NCI-H446 treated with DMSO at 0.1 percent for 48 hours (cell line): ENCODE measurements at places on chromosomes 11 and 22.
A peak's percentile ranks its signal among the peaks of the same experiment; 100 is the strongest.

- DNase-seq: no peak
Observed at GRCh38 chr22:35685731-35686130, 31.9 kb upstream of the APOL5 start.

DNA sequence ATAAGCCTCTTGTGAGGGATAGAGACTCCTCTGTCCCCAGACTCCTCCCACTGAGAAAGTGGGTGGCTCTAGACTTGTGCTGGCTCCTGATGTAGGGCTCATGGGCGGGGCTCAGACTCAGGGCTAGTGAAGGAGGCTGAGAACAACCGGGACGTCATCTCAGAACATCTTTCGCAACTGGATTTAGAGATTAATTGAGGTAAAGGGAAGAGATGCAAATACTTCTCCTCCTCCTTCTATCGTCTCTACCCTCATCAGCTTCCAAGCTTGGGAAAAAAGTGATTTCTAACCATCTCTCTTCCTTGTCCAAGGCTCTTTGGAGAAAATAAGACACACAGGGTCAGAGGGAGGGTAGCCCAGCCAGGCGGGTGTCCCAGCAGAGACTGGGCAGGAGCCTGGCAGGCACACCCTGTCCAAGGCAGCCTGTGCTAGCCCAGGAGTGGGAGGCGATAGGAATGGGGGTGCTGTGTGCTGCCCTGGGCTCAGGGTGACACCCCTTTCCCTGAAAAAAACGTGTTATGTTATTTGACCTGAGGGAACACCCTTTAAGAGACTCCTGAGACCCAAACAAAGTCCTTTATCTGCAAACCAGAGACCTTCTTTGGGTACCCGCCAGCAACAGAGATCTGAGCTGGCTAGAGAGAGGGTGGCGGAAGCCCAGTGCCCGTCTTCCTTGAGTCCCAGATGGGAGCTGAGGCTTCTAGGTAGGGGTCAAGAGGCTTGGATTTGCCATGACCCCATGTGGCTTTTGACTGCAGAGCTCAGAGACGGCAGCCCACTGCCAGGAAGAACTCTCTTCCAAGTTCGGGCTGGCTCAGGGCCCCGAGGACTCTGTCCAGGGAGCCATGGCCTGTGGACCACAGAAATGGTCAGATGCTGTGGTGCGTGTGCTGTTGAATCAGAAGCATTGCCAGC, 160.9 kb downstream of the ADAMTS15 start:
- no peak for DNase-seq

DNA sequence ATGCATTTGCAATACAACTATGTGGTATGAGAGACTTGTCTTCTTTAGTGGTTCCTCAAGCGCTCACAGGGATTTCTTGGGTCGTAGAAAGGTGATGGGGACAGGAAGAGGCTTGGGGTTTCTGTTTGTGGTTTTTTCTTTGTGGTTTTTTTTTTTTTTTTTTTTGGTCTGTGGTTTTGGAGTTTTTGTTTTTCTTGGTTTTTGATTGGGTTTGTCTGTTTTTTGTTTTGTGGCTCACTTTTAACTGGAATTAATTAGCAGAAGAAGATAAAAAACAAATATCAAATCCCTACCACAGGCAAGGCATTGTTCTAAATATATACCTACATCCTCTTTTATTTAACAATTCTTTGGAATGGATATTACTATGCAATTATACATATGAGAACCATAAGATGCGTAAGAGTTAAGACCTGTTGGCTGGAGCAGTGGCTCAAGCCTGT, 5.5 kb downstream of the TTC28 start:
- no peak for DNase-seq

DNA sequence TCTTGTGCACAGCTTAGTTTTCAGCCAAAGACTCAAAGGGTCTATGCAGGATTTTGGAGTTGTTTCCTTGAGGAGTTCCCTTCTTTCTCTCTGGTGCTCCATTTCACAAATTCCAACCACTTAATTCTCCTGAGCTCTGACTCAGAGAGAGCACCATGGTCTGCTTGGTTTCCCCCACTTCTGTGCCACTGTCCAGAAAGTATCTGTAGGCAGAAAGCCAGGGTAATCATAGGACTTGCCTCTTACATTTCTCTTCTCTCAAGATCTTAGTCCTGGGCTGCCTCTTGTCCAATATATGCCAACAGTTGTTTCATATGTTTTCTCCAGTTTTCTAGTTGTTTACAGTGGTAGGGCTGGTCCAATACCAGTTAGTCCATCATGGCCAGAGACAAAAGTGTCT, 6.4 kb upstream of the MRGPRD start:
- no peak for DNase-seq

- peak; percentile 54 for DNase-seq
Observed at GRCh38 chr11:20873054-20873453, 203.7 kb downstream of the NELL1 start.

GRCh38 chr22:38230108-38230825, 28.5 kb downstream of the MAFF start:
- DNase-seq: no peak

DNA sequence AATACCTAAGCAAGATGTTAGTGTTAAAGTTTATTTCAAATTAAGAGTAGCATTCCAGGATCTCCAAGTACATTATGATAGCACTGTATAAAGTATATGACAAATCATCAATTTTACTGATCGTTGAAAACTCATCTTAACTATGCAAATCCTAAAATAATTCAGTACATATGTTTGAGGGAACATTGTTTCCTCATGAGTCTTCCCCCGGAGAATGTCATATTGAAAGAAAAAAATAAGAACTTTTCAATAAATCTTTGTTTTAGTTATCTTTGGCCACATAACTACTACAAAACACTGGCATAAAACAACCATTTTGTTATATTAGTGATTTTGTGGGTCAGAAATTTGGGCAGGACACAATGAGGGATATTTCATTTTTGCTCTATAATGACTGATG, 135.4 kb downstream of the METTL15 start:
- DNase-seq: no peak

- no peak for DNase-seq
Observed at GRCh38 chr11:44627165-44627789, 61.8 kb downstream of the CD82 start.

DNA sequence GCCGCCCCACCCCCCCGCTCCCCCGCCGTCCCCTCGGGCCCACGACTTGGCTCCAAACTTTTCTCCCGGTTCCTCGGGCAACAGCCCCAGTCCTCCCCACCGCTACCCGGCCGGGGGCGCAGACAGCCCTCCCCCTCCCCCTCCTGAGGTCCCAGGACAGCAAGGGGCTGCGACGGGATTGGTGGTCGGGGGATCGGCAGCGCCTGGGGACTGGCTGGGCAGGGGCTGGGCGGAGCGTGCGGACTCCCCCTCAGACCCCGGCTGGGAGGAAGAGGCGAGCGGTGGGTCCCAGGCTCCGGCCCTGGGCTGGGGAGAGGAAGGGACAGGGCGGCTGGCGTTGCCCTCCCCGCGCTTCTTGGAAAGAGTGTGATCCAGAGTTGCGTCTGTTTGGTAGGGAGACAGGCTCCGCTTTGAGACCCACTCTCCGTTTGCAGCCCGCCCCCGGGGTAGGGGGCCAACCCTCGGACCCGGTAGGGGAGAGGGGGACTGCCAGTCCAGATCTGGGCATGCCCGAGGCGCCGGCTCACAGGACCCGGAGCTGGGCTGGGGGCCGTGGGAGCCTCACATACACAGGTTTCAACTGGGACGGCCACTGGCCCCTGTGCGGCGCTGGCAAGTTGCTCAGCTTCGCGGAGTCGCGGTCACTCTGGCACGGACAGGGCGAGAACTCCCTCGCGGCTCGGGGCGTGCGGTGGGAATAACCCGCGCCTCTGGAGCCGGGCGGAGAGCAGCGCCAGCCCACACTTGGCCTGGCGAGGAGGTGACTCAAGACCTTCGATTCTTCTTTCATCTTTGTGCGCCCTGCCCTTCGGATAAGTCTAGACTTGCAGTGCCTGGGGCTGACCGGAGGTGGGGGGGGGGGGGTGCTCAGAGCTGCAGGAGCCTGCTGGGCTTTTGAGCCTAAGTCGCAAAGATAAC, 999 bp downstream of the TSKU start:
- no peak for DNase-seq

- no peak for DNase-seq
Observed at GRCh38 chr22:49614966-49615965, 212.4 kb downstream of the BRD1 start.

- no peak for DNase-seq
Observed at GRCh38 chr22:32353292-32353691, 4.4 kb upstream of the RFPL3 start.

GRCh38 chr11:102367364-102367763, 20.4 kb downstream of the BIRC2 start:
- DNase-seq: peak; percentile 5

- DNase-seq: no peak
Observed at GRCh38 chr11:19779740-19780139, 67.1 kb downstream of the NAV2 start.

DNA sequence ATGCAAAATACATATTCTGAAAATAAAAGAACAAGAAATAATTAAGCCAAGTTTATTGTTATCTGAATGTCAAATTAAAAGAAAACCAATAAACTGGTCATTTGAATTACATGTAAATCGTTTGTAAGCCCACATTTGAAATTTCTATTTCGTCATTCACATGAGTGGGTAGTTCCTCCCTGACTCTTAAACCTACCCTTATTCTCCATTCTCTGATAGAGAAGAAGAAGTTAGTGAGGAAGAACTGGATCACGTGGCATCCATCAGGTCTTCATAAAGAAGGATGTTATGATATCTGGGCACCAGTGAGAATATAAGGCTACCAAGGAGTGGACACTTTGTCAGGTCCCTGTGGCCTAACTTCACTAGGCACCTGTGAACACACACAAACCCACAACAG, 328.1 kb downstream of the OPCML start:
- no peak for DNase-seq

GRCh38 chr11:28581286-28582242, 473.4 kb downstream of the METTL15 start:
- DNase-seq: no peak

GRCh38 chr11:69427337-69427736, 54.1 kb upstream of the LINC01488 start:
- DNase-seq: no peak

- no peak for DNase-seq
Observed at GRCh38 chr22:37302674-37303555, 20.6 kb downstream of the CYTH4 start.
